ENCODE measurements at places on chromosomes 16 and 17.

- DNase-seq, result no peak
These were observed 894 bp upstream of the PHKG2 start for GRCh38 chr16:30747331-30747730.

DNA sequence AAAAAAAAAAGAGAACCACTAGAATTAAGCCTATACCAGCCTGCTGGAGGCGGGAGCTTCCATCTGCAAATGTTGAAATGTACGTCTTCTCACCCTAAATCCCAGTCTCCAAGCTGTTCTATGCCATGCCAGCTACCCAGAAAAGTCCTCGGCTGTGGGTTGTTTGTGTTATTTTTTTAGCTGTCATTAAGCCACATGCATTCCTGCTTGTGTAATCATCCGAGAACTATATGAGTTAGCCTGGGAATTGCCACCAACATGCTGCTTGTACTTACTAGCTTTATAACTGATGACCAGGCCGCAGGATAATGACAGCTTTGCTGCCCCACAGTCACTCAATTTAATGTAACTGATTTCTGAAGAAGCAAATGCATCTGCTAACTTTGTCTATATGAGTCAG lies 313.9 kb upstream of the SALL1 start:
- DNase-seq, result no peak

GRCh38 chr16:81708266-81709015 lies 70.7 kb upstream of the PLCG2 start:
- DNase-seq, result no peak

GRCh38 chr17:19460700-19461099 lies 49.7 kb downstream of the RNF112 start:
- no peak for DNase-seq

DNA sequence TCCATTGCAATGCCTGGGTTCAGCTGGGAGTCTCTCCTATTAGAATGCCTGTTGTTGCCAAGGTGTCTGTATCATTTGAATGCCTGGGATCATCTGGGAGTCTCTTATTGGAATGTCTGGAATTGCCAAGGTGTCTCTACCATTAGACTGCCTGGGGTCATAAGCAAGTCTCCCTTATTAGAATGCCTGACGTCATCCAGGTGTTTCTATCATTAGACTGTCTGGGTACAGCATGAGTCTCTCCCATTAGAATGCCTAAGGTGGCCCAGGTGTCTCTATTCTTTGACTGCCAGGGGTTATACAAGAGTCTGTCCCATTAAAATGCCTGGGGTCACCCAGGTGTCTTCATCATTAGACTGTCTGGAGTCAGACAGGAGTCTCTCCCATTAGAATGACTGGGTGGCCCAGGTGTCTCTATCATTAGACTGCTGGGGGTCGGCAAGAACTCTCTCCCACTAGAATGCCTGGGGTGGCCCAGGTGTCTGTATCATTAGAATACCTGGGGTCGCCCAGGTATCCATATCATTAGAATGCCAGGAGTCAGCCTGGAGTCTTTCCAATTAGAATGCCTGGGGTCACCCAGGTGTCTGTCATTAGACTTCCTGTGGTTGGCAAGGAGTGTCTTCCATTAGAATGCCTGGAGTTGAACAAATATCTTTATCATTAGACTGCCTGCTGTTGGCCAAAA lies 2274.0 kb downstream of the TP53TG3F start:
- no peak for DNase-seq

GRCh38 chr17:55321427-55322060 lies 56.8 kb downstream of the HLF start:
- DNase-seq, result no peak

DNA sequence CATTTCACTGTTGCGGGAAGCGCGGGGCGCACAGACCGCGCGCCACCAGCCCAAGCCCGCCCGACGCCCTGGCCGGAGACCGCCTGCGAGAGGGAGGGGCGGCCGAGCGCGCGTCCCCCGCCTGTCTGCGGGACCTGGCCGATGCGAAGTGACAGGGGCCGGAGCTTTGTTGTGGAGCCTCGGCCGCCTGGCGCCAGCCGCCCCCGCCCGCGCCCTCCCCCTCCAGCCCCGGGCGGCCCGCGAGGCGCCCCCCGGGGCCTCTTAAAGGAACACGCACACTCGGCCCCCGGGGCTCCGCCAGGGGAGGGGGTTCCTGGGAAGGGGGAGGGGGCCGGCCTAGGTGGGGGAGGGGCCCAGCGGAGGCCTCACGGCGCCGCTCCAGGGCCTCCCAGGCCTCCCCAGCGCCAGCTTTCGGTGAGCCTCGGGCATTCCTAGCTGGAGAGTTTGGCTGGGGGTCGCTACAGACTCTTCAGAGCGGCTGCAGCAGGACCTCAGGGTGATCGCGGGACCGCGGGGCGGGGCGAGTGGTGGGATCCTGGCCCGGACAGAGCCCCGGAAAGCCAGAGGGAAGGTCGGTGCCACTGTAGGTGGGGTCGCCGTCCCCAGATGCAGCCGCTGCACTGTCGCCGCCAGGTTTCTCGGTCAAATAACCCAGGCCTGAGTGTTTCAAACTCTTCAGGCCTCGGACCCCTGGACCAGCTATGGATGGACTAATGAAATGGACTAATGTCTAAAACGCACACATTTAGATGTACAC lies 2.4 kb upstream of the TBX2 start:
- no peak for DNase-seq

DNA sequence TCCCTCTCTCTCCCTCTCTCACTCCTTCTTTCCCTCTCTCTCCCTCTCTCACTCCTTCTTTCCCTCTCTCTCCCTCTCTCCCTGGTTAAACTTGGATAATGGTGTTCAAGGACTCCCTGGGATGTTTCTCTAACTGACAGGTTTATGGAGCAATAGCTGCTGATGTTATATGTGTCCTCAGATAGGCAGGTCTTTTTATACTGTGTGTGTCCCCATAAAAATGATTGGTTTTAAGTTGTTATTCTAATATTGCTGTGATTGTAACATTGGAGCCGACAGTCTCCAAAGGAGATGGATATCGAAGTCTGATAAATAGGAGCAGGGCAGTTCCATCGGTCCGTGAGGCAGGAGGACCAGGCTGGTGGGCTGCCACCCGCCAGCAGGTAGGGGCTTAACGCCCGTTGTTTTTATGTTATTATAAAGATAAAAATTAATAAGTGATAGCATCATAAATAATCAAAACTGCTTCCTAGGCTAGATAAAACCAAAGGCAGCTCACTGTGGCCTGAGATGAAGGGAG lies 38.1 kb upstream of the C16orf82 start:
- DNase-seq, result no peak

- DNase-seq, result no peak
These were observed 156.4 kb downstream of the CMIP start for GRCh38 chr16:81601008-81601428.

- no peak for DNase-seq
These were observed 55.8 kb downstream of the MYH10 start for GRCh38 chr17:8574687-8575086.

- no peak for DNase-seq
These were observed 227.3 kb downstream of the HAPSTR1 start for GRCh38 chr16:9318764-9319163.

- no peak for DNase-seq
These were observed 18.8 kb downstream of the PDZD9 start for GRCh38 chr16:21982108-21982507.

DNA sequence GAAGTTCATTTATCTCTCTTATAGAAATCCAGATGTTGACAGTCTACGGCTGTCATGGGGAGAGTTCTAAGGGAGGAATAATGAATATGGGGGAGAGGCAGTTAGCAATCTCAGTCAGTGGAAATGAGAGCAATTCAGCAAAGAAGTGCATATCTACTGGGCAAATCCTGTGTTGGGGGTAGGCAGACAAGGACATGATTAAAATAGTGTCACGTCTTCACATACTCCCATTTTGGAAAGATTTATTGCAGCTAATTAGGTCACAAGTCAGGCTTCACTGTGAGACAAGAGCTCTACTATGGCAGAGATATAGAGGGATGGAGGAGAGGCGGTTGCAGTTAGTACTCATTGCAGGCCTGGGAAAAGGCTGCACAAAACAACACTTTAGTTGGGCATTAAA lies 29.8 kb downstream of the LRRC36 start:
- no peak for DNase-seq

Measured in cortex of kidney (tissue), 1 donor.